ENCODE measurements at places on chromosomes 4 and X.

GRCh38 chrX:41087201-41087600 is 2.0 kb downstream of the USP9X start:
- DNase-seq: no peak

GRCh38 chrX:7139202-7140081 is 8.1 kb upstream of the STS start:
- no peak for DNase-seq

GRCh38 chrX:70444326-70444945 is at the start of gene DLG3:
TSS of gene DLG3 (plus strand) at chrX:70444835. CDS start at chrX:70445202, 367 bp downstream.
- DNase-seq: no peak

- no peak for DNase-seq
Measured at GRCh38 chr4:32826169-32826568, 2106.0 kb downstream of the PCDH7 start.

DNA sequence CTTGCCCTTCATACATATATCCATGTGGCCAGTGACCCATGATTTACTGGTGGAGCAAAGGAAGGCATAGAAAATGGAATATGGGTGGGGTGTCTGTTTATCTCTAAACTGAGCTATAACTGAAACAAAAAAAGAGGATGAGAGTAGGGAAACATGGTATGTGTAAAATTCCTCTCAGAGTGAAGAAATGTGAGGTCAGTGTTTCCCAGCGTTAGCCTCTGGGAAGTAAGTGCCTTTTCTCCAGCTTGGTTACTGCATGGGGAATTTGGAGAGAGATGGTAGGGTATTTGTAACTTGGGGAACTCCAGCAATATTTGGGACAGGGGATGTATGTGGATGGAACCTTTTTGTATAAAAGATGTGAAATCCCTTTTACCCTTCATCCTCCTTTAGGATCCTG is 89.4 kb downstream of the AFF1 start:
- no peak for DNase-seq

GRCh38 chr4:167587361-167587760 is 353.1 kb upstream of the SPOCK3 start:
- DNase-seq: no peak

- no peak for DNase-seq
Measured at GRCh38 chr4:146643812-146644401, 5.2 kb downstream of the POU4F2 start.

GRCh38 chrX:135516376-135516775 is 4.1 kb upstream of the INTS6L start:
- no peak for DNase-seq

DNA sequence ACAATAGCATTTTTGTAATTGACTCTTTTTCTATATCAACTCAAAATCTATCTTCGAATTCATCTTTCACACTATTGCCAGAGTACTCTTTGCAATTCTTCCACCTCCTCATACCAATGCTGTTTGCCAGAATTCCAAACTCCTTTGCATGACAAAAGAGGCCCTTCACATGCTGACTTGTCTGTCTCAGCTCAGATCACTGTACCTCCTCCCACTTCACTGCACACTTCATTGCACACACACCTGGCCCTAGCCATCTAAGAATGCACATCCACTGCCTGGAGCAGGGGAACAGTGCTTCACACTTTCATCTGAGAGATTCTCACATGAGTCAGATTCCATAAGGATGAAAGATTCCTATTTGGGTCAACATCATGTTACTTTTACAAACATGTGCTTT is 56.5 kb downstream of the PRDM5 start:
- DNase-seq: no peak

DNA sequence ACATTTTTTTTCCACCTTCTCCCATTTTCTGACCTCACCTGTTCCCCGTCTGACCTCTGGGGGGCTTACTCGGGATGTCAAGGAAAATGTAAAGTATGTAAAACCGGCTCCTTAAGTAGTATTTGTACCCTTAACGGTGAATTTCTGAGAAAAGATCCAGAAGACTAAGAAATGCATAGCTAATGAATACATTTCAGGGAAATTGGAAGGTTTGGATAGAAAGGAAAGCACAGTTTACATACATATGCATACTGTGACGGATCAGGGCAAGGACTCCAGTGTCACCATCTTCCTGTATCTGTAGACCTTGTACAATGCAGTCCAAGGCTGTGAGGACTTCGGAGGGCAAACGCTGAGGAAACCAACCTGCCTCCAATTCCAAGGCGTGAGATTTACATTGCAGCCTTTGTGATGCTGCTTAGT is 2185.9 kb upstream of the TENM3 start:
- DNase-seq: no peak

Measured in stimulated activated CD8-positive, alpha-beta memory T cell treated with anti-CD3 and anti-CD28 coated beads, Interleukin-4, amount 100 ng/mL, for 1 hour (primary cell).